NCI-H2171 treated with DMSO at 0.1 percent for 48 hours (cell line): ENCODE measurements at places on chromosomes 3 and 15.
A peak's percentile ranks its signal among the peaks of the same experiment; 100 is the strongest.

- no peak for DNase-seq
These were observed 695 bp downstream of the METTL6 start for GRCh38 chr3:15426579-15427118.

DNA sequence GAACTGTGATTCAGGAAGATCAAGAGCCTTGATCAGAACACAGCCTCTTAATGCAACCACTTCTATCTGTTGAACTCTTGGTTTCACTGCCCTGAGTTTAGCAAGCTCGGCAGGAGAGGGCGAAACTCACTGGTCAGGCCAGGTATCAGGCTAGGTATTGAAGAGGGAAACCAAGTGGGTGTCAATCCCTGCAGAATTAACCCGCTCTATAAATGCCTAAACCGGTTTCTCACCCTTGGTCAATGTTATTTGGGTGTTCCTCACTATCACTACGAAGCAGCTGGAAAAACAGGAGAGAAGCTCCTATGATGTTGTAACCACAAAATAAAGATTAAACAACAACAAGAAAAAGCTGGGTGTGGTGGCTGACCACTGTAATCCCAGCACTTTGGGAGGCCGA is 23.9 kb downstream of the LIPH start:
- no peak for DNase-seq

- no peak for DNase-seq
These were observed 485.9 kb downstream of the SQOR start for GRCh38 chr15:46120713-46121112.

DNA sequence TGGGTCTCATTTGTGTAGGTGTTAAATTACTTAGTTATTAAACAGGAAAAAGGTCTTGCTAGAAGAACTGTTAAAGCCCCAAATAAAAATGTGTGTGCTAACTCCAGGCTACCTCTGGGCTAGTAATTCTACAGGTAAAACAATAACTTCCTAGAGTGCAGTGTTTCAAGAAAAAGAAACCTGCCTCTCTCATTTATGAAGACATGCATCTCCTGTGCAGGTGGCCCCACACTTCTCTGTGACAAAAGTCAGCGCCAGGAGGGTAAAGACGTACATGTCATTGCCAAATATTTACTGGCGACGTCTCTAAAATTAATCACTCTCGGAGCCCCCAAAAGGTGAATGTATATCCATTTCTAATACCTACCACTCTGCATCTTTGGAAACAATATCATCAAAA is 131.7 kb downstream of the FOXP1 start:
- DNase-seq, result no peak

DNA sequence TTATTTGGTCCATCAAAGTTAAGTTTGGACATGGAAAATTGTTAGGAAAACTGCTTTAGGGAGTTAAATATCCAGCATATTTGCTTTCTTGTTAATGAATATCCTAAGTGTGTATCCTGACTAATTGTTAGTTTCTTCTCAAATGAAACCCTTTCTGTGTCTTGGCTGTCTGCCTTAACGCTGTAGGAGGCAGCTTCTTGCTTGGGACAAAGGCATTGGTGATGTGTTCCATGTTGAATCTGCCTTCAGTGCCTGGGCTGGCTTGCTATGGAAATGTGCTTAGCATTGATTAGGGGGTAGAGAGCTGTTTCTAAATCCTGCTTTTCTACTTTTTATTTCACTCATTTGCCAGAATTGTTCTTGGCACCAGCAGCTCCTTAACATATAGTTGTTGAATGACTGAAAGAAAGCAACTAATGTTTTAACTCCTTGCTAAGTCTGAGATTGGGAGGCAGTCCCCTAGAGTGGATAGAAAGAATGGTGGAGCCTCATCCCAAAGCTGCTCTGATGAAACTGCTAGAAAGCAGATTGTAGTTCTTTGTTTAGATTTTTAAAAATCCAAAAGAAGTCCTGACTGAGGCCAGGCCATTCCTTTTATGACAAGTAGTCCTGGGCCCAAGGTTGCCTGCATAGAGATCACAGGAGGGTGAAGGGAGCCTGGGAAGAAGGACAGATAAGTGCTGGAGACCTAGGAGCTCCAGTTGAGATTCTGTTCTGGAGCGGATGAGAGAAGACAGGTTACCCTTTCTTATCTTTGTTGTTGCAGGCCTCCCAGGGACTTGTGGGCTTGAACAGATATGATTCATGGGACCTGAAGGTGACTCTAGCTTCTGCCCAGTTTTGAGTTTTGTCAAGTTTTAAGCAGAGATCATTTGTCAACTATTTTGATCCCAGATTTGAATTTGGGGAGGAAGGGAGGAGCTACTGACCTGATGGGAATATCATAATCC is 39.3 kb downstream of the OXNAD1 start:
- no peak for DNase-seq

DNA sequence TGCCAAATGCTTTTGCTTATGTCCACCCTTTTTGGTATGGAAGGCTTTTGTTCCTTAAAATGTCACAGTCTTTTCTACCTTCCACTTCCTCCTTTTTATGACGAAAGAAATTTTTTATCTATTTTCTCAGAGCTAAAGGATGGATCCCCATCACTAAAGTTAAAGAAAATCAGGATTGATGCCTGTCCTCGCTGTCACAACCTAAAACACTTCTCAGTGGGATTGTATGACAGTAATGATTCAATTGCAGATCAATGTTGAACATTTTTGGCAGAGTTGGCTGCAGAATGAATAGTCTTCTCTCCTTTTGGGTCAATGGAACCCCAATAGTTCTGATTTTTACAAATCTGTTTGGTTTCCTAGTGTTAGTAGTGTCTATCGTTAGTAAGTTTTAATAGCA is 549.8 kb upstream of the ROBO2 start:
- DNase-seq, result no peak

DNA sequence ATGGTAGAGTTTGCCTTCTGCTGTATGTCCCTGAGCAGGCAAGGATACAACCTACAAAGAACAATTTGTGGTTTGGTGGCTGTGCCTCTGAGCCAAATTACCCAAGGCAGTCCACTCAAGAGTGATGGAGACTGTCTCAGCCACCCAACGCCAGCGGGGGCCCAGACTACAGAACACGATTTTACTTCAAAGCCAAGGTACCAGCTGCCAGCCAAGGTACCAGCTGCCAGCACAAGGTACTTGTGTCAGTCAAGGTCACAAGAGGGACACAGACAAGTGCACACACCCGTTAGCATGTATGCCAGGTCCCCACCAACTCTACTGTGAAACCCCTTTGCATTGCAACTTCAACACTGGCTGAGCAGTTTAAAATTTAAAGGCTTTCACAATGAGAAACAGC is 23.5 kb downstream of the COLQ start:
- DNase-seq, result peak; percentile 32

DNA sequence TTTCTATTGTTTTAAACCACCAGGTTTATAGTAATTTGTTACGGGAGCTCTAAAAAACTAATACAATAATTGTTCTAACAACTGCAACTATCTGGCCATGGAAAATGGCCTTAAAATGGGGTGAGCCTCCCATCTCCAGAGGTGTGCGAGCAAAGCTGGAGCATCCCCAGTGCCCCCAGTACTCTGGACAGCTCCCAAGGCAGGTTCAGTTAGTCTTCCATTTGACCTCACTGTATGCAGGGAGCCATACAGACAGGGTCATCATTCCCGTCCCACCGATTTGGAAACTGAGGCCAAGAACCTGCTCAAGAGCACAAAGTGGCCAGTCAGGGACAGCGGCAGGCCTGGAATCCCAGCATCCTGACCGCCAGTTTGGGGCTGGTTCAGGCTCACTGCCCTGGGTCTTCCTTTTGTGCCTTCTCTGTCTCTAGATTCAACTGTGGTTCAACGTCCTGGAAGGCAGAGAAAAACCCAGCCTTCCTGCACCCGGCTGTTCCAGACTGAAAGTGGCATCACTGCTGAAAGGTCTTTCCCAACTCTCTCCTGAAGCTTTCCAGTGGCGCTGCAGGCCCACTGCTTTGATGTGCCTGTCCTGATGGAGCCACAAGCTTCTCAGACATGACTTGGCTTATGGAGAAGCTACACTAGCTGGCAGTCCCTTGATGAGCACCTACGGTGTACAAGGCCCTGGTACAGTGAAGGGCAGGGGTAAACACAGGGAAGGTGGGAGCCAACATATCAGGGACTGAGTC is 76.6 kb upstream of the LINGO1 start:
- DNase-seq, result no peak

DNA sequence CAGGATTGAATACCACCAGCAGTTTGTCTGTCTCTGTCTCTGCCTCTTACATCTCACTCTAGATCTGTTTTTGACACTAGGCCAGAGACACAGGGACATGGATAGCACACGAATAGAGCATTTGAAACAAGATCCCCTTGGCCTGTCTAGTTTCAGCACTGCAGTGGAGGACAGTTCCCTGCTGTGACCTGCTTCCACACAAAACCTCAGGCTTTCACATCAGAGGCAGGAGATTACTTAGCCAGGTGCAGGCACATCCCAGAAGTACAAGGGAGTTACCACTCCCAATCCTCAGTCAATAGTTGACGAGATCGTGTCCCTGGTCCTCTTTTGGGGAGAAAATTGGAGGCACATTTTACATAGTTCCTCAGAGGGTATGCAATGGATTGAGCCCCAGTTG is 34.0 kb upstream of the CCK start:
- no peak for DNase-seq

GRCh38 chr15:47395076-47395475 is 322.2 kb upstream of the SEMA6D start:
- DNase-seq, result no peak

DNA sequence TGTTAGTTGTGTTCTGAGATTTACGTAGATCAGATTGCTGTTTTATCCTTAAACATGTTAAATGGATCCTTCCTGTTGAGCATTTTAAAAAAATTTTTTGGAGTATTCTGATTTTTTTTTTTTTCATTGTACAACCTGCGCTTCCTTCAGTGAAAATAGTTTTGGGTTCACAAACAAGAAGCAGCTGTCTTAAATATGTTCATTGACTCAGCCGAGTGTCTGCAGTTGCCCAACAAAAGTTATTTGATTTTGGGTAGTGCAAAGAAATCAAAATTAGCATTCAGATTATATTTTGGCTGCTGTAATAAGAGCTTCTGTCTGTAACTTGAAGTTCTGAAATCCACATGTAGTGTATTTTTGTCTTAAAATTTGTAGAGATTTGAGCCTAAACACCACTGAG is 148.2 kb downstream of the BBX start:
- DNase-seq, result no peak

- no peak for DNase-seq
These were observed 25.5 kb upstream of the COL6A6 start for GRCh38 chr3:130491431-130491830.

GRCh38 chr3:23455084-23455483 is 252.0 kb downstream of the UBE2E2 start:
- DNase-seq, result no peak

- peak; percentile 52 for DNase-seq
These were observed 1.7 kb downstream of the RAB11A start for GRCh38 chr15:65870889-65871533.

- no peak for DNase-seq
These were observed 461.7 kb downstream of the NR2F2 start for GRCh38 chr15:96792216-96792615.

DNA sequence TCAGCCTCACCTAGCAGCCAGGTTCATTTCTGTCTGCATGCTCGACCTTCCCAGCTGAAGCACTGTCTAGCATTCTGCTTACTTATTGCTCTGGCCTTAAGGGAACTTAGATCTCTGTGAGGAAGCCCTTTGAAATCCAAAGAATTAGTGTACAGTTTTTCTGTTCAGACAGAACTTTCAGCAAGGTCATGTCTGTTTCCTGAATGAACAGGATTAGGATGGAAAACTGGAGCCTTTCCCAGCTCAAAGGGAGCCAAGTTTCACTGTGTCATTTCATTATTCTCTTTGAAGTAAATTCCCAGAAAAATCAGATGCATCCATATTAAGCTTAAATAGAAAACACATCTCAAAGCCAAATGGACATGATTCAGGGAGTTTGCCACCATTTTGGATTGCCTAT is 457.3 kb upstream of the KCNMB2 start:
- DNase-seq, result no peak

DNA sequence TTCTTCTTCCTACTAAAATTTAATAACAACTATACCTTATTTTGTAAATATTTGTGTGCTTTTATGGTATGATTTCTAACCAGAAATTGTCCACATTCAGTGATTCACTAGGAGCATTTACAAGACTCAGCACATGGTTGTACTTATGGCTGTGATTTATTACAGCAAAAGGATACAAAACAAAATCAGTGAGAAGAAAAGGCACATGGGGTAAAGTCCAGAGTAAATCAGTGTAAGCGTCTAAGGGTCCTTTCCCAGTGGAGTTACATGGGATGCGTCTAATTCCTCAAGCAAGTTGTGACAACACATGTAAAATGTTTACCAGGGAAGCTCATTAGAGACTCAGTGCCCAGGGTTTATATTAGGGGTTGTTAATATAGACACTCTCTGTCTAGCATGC is 31.1 kb downstream of the RNF13 start:
- no peak for DNase-seq

DNA sequence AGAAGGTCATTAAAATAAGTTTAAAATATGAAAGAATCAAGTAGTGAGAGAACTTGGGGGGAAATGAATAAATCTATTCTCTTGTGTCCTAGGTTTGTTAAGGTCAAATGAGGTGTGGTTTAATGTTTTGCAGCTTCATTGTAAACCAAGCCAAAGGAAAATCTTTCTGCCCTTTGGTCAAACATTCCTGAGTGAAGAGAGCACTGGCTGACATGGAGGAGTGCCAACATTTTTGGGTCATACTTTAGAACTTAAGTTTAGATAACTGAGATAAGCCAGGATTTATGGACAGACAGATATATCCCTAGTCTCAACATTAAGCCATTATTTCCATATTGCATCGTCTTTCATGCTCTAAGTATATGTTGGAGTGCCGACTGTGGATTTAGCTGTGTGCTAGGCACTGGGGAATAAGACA is 66.4 kb downstream of the PTPRG start:
- no peak for DNase-seq

DNA sequence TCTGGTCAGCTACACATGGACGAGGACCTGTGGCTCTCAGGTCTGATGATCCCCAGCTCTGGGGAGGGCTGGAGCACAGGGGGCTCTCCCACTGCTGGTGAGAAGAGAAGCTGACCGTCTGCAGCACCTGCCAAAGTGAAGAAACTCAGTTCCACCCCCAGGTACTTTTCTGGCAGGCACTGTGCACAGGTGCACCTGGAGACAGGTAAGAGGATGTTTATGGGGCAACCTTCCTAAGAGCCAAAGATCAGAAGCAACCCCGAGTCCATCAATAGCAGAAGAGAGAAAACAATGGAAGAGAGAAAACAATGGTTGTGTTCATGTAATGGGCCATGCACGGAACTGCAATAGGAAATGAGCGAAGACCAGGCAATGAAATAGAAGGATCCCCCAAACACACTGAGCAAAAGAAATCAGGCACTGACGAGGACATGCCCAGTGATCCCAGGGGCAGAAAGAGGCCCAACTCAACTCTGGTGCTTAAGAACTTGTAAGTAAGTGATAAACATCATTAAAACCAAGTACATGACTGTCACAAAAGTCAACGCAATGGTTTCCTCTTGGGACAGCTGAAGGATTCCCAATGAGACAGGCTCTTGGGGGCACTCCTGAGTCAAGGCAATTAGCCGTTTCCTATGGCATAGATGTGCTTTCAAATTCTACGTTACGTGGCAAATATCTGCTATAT is 95.0 kb upstream of the ALDH1A3 start:
- DNase-seq, result no peak
